Activated T-helper 1 cell treated with Interleukin-2 at 50 U/mL for 16 hours (primary cell): ENCODE measurements at places on chromosomes 7 and 10.

- DNase-seq, result no peak
Measured at GRCh38 chr7:77797734-77798393, 370 bp downstream of the TMEM60 start.

DNA sequence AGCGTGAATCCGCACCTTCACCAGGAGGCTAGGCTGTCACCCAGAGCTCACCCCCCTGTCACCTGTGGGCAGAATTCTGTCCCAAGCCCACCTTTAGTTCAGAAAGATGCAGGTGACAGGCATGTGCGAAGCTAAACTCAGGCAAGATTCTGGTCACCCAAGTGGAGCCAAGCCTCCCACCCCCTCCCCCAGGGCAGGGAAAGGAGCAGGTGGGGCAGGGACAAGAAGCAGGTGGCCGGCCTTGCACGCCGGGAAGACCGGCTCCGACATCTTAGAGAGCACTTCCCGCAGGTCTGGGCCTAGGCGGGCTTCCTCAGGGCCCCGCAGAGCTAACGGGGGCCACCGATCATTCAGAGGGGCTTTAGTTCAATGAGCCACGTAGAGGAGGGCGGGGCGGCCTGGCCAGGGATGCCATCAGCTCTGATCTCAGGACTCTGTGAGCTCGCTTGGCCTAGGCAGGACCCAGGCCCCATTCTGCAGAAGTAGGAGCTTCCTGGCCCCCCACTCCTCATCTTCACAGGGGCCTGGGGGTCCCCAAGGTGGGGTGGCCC lies 19.9 kb downstream of the UNCX start:
- no peak for DNase-seq

DNA sequence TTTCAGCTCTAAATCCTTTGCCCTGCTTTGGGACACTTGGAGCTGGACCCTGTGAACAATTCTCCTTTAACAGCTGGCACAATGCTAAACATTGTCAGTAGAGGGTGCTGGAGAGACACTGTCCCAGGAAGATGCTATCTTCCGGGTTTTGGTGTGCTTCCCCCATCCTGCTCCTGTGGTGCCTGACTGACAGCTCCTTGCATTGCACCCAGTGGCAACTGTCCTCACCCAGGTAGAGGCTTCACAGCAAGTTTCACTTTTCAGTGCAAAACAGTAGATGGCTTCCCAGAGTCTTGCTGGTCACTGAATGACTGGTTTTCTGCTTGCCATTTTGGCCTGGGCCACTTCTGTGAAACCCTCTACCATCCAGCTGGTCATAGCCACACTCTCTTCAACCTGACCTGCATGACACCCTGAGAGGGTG lies 77.3 kb downstream of the CDC14C start:
- no peak for DNase-seq

DNA sequence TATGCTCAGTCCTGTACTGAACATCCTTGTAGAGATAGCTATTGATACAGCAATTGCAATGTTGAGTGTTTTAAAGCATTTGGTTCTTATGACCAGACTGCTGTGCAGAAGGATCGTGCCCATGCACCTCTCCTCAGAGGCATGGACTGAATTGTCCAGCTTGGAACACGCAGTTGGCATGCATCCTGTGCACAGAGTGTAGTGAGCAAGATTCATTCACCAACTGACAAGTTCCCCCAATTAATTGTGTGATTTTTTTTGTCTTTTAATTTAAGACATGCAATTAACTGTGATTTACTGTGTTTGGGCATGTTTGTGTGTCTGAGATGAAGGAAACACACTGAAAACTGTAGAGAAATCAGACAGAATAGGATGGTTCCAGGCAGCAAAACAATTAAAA lies 323.7 kb downstream of the CDK14 start:
- DNase-seq, result no peak

DNA sequence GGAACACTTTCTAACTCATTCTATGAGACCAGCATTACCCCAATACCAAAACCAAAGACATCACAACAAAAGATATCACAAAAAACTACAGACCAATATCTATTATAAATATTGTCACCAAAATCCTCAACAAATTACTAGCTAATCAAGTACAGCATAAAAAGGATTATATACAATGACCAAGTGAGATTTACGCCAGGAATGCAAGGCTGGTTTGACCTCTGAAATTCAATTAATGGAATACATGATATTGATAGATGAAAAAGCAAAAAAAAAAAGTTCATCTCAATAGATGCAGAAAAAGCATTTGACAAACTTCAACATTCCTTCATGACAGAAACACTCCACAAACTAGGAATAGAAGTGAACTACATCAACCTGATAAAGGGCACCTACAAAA lies 175.3 kb downstream of the LCOR start:
- no peak for DNase-seq

DNA sequence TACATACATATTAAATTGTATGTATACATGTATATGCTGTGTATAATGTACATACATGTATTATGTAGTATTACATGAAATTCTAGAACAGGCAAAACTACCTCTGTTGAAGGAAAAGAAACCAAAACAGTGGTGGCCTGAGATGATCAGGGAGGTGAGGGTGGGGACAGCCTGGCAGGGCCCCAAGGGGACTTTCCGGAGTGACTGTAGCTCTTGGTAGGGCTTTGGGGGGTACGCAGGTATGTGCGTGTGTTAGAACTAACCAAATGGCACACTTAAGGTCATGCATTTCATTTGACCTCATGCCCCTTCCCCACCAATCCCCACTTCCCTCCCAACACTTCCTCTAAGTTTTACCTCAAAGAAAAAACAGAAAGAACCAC lies 31.3 kb downstream of the CTBP2 start:
- DNase-seq, result no peak

DNA sequence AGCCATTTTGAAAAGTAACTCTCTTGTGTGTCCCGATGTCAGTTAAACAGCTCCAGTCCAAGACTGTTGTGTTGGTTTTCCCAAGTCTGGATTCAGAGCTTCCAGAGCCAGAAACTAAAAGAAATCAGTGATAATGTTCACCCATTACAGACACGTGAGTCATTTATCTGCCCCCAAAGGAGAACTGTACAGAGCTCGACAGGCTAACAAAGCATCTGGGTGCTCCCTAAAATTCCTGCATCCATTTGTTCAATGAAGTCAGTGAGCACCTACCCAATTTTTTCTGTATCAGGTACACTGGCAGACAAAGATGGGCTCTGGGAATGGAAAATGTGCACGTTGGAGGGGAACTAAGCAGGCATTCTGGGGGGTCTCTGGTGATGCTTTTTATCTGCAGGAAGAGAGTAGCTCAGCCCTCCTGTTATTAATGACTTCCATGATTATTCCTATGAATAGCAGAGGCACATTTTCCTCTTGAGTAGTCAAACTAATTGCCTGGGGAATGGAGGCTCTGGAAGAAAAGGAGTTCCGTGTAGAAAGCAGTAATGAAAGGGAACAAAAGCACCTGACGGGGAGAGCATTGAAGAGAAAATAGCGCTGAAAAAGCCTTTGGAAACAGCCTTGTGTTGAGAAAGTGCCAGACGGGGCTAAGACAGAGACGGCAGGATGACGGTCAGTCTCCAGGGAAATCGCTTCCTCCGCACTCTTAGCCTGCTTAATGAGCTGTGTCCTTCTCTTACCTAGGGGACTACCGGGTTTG lies 75.3 kb downstream of the GAD2 start:
- DNase-seq, result no peak

GRCh38 chr7:92095380-92095779 lies 38.9 kb downstream of the CYP51A1 start:
- no peak for DNase-seq

GRCh38 chr7:128921866-128922440 lies 11.4 kb upstream of the KCP start:
- no peak for DNase-seq

DNA sequence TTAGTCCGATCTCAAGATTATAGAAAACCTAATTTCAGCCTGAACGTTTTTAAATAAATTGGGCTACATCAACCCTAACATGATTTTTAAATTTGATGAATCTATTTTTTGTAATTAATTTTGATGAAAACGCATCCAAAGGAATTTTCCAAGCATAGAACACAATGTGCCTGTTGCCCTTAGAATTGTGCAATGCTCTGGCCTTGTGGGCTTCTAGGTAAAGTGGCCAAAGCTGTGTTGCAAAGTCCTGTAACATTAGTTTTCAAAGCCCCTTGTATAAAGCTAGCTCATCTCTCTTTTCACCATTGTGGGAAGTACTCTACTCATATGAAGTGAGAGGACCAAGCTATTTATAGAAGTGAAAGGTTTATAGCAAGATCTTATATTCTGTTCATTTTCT lies 138.4 kb upstream of the PRPS1L1 start:
- no peak for DNase-seq

GRCh38 chr7:129789652-129790051 lies 163.1 kb downstream of the UBE2H start:
- DNase-seq, result no peak

DNA sequence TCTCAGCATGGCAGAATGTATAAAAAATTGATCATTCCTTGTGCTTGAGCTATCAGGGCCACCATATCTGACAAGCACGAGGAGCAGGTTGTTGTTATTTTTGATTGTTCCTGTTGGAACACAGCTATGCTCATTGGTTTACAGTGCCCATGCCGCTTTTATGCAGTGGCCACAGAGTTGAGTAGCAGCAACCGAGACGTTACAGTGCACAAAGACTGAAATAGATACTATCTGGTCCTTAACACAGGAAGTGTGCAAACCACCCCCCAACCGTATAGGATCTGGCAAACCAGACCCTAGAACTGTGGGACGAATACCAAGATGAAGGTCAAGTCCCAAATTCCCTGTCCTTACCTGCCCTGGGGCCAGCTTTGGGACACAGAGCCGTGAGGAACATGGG lies 216.6 kb downstream of the KLF6 start:
- no peak for DNase-seq

DNA sequence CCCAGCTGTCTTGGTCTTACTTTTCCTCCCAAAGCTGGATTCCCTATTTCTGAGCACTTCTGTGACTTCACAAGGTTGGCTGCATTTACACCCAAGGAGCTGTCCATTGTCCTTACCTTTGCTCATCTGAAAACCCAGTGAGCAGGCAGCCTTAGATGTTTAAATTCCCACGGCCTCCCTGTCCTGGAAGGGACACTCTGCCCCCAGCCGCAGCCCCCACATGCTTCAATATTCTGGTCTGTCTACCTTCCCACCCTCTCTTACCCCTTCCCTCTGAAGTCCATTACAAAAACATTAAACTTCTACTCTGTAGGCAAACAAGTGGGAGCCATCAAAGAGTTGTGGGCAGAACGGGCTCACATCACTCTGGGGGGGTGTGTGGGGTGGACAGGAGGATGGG lies 73.8 kb upstream of the EFCAB10 start:
- DNase-seq, result no peak

GRCh38 chr7:121079425-121080169 lies 91.1 kb downstream of the CPED1 start:
- no peak for DNase-seq
